ENCODE measurements at places on chromosomes 13 and 19.
A peak's percentile ranks its signal among the peaks of the same experiment; 100 is the strongest.

GRCh38 chr19:38070573-38070972, 153.4 kb downstream of the DPF1 start:
- peak; percentile 50 for DNase-seq

GRCh38 chr13:64819081-64819480, 2411.1 kb downstream of the PCDH9 start:
- DNase-seq, result peak; percentile 7

- DNase-seq, result no peak
Measured at GRCh38 chr13:31334994-31335557, 135.3 kb downstream of the B3GLCT start.

DNA sequence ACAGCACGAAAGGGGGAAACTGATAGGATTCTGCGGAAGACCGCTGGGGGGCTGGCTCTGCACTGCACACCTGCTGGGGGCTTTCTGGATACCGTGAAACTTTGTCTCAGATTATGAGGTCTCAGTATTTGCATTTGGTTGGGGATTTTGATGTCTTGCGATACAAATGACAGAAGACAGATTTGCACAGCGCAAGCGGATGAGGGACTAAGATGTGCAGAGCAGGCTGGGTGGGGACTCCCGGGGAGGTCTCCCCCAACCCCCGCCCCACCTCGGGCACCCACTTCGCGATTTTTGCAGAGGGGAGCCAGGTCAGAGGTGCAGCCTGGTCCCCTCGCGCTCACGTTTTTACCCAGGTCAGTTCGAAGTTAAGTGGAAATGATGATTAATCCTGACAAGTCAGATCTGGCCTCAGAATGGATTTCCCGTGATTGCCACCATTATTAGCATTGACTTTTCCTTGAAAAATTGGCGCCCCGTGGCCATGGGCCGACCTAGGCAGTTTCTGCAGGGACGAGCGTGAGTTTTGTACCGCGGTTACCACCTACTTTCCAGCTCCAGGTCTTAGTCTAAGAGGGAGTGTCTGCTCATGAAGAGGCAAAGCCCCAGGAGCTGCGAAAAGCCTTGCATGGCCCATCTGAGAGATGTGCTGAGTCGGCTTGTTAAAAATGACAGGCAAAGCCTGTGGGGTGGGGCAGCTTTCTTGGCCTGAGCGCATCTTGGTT, 1.3 kb upstream of the GJB2 start:
- no peak for DNase-seq

GRCh38 chr13:113307491-113307890, 10.5 kb downstream of the LAMP1 start:
- peak; percentile 46 for DNase-seq

DNA sequence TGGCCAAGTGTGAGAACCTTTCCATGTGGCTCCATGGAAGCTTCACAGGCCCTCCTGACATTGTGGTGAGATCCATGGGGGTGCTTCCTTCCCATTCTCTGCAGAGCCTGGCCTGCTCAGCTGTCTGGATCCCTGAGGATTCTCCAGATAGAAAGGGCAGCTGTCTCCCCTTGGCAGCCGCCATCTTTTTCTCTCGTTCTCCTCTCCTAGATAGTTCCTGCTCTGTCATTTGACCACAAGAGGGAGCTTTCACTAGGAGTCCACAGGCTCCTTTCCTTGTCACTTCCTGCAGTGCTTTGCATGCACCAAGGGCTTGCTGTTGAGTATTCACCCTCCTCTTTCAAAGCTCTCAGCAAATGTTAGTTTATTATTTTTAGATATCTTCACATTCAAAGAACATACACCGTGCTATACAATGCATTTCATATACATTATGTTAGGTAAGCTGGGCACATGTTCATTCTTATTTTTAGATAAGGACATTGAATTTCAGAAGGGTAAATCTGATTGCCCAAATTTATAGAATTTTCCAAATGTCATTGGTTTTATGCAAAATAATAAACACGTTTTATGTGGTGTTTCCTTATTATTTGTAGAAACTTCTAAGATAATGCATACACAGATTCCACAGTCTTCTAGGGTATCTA, 133.2 kb downstream of the FRY start:
- DNase-seq, result peak; percentile 77

DNA sequence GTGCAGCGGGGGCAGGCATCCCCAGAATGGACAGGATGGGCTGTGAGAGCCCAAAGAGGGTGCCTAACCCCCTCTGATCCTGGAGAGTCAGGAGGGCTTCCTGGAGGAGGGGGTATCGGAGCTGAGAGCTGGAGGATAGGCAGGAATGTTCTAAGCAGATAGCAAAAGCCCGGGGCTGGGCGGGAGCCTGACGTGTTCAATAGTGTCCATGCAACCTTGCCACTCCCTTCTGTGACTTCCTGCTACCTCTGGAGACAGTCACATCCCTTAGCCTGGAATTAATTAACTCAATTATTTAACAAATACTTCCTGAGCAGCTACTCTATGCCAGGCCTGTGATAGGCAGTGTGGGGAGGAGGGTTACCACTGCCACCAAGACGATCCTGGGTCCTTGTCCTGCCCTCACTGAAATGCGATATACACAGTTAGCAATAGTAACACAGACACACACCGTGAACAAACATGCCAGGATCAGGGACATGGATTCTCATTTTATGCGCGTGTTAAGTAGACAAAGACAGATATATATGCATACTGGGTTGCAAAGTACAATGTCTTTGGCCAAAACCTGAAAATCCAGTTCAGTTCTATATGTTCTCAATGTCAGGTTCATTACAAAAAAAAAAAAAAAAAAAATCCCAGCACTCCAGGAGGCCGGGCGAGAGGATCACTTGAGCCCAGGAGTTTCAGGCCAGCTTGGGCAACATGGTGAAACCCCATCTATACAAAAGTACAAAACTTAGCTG, 10.7 kb downstream of the AP2S1 start:
- peak; percentile 34 for DNase-seq

- DNase-seq, result no peak
Measured at GRCh38 chr13:94243551-94243950, 235.9 kb downstream of the DCT start.

- no peak for DNase-seq
Measured at GRCh38 chr19:45816236-45817009, 1.3 kb upstream of the RSPH6A start.

- DNase-seq, result no peak
Measured at GRCh38 chr13:106561551-106562170, 6.3 kb downstream of the ARGLU1 start.

- DNase-seq, result no peak
Measured at GRCh38 chr19:41796362-41796761, at the start of gene CEACAM3. CEACAM3 (plus strand) TSS chr19:41796587; CDS start chr19:41796678, 91 bp downstream.

DNA sequence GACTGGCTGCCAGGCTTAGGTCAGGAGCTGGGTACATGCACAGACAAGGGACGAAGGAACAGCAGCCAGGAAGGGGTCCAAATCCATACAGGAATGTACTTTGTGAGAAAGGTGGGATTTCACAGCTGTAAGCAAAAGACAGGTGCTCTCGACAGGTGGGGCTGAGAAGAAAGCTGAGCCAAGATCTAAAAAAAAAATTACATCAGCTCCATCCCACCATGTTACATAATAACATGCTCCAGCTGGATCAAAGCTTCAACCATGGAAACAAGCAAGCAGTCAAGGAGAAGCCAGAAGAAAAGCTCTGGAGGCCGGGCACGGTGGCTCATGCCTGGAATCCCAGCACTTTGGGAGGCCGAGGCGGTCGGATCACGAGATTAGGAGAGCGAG, 8.0 kb downstream of the UBXN6 start:
- no peak for DNase-seq

GRCh38 chr13:92941167-92941566, 285.4 kb upstream of the GPC6 start:
- no peak for DNase-seq

- DNase-seq, result peak; percentile 9
Measured at GRCh38 chr13:41458761-41459431, 1.5 kb downstream of the RGCC start.

DNA sequence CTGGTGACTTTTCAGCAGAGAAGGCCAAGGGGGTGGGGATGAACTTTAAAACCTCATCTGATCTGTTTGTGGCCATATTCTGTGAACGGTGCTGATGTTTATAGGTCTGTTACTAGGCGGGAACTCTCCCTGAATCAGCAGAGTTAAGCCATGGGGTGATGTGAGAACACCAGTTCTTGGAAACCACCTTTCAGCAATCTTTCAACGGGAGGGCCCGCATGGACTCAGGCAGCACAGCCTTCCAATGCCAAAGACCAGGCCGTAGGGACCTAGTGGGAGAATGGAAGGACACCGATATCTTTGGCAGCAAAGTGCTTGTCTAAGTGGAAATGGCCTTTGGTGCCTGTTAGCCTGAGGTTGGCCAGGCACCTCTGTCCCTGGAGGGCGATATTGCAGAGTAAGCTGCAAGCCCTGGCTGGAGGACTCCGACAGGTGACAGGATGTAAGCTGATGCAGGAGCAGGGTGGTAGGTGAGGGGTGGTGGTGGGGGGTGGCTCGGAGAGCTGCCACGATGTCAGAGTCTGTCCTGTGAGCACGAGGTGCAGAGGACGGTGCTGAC, 57.0 kb downstream of the ERCC5 start:
- DNase-seq, result no peak

GRCh38 chr13:96011291-96011872, 41.8 kb downstream of the UGGT2 start:
- DNase-seq, result peak; percentile 33

DNA sequence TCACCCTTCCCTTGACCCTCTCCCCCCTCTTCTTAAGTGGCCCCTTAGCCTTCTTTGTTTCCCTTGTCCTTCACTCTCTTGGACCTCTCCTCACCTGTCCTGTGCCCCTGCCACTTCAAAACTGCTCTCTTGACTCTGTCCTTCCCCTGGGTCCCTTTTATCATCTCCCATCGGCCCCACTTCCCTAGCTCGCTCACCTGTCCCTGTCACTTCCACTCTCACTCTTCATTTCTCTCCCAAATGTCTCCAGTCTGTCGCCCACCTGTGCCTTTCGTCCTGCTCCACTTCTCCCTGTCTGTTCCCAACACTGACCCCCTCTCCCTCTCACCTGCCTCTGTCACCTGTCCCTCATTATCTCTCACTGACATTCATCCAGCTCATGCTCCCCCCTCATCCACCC, 699 bp downstream of the IFNL1 start:
- no peak for DNase-seq

DNA sequence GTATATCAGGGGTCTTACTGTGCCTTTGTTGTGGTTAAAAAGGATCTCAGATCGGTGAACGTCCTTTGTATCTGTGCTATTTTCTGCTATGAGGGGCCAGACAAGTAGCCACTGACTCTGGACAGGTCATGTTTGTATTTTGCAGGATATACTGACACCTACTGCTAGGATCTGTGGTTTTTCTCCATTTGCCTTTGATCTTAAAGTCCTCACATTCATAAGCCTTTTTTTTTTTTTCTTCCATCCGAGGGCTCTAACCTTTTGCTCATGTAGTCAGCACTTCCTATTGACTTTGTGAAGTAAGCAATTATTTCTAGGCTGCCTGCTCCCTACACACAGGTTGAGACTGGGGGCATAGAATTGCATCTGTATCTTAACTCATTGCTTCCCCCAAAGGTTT, 106.2 kb downstream of the SLITRK5 start:
- DNase-seq, result no peak

DNA sequence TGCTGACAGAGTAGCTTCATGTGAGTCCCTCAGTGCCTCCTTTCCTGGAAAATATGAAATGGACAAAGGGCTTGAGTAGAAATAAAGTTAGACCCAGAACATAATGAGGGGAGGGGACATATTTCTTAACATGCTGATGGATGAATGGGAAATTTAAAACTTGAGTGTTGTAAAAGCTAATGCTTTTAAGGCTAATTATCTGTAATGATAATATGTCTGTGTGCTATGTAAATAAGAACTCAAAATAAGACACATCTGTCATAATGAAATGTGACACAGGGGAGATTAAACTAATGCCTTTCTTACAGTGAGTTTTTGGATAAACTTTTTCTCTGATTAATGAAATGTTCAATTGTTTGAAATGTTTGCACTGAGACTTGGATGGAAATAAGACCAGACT, 65.8 kb upstream of the RFXAP start:
- no peak for DNase-seq

GRCh38 chr13:93624311-93624777, 397.7 kb downstream of the GPC6 start:
- DNase-seq, result no peak

- no peak for DNase-seq
Measured at GRCh38 chr19:41356984-41357739, 3.4 kb upstream of the TGFB1 start.

DNA sequence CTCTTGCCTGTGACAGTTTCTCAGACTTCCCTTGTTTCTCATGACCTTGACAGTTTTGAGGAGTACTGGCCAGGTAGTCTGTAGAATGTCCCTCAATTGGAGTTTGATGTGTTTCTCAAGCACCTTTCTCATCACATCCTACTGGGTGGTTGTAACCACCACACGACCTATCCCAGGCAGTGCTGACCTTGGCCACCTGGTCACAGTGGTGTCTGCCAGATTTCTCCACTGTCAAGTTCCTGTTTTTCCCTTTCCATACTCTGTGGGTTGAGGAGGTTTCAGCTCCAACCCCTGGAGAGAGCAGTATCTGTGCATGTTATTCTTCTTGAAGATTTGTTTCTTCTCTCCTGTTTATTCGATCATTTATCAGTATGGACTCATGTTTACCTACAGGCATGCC, 8.4 kb upstream of the UPF3A start:
- no peak for DNase-seq

DNA sequence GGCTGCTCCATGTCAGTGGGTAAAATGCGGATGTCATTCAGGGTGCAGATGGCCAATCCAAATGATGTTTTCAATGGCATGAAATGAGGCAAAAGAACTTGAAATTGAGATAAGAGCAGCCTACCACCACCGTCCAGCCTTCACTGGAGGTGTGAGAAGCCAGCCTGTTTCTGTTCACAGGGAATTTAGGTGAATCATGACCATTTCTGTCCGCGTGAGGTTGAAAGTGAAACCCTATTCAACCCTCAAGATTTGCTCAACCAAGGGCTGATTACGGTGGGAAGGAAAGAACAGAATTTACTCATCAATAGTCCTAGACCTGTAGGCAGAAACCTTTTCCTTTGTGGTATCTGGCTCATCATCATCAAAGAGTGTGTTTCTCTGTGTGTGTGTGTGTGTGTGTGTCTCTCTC, 370.7 kb downstream of the COG6 start:
- no peak for DNase-seq

DNA sequence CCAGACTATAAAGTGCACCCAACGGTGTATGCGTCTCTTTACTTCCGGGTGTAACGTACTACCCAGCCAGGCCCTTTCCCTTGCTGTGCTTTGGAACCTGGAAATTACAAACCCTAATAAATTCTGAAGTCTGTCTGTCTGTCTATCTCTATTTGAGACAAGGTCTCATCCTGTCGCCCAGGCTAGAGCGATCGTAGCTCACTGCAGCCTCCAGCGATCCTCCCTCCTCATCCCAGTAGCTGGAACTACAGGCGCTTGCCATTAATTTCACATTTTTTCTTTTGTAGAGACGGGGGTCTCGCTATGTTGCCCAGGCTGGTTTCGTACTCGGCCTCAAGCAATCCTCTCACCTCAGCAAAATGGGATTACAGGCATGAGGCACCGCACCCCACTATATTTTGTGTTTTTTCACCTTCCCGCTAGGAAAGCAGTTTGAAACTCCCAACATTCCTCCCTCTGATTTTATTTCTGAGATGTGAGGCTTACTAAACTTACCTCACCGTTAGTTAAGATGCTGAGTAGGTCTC, 469 bp upstream of the RNF6 start:
- no peak for DNase-seq
